ENCODE measurements at places on chromosomes 2 and 18.

DNA sequence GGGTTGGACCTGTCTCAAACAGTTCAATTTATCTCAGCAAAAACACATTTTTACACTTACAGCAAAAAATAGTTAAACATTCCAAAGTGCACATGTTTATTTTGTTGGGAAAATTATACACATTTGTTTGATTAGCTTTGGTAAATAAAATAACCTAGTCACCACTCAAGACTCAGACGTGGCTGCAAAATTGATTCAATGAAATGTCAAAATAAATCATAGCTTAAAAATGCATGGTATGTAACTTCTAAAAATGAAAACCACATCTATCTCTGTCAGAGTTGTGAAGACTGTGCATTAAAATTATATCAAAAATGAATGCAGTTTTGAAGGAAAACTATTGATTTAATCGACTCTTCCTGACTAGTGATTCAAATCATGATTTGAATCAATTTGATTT is 56.7 kb downstream of the GALNT14 start:
- no peak for DNase-seq

DNA sequence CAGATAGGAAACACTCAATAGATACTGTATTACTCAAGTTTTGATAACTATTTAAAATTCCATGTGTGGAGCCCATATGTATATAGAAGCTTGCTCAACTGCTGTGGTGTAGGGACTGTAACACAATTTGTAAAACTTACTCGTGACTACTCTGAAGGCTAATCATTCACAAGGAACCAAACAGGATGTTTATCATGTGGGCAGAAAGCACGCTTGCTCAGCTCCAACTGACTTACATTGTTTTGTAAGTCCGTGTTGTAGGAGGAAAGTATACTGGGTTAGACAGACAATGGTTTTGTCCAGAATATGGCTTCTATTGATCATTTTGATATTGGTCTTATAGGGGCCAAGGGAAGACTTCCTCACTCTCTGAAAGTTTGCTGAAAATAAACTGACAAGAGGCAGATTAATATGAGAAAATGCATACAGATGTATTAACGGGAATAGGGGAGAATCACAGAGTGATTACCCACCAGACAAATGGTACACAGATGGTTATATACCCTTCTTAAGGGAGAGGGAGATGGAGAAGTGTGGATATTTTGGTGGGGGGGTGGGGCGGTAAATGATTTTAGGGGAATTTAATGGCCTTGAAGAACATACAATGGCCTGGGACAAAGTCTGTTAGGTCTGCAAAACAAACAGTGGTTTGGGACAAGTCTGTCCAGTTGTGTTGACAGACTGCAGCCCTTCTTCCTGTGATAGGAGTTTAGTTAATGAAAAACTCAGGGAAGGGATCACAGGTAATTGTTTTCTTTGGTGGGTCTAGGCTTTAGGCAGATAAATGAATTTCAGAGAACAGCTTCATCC is 259.3 kb upstream of the SP5 start:
- DNase-seq, result no peak

DNA sequence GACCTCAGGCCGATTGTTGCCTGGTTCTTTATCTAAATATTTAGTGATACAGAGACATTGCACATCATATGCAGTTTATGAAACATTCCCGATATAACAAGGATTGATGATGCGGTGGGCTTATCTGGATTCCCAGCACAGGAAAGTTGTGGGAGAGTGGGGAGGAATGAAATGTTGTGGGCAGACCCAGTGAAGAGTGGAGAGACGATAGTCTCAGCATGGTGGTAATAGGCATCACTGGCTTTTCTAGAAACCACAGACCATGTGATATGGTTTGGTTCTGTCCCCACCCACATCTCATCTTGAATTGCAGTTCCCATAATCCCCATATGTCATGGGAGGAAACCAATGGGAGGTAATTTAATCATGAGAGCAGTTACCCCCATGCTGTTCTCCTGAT is 34.8 kb upstream of the RND3 start:
- no peak for DNase-seq

GRCh38 chr2:231470246-231470900 is 6.1 kb upstream of the NCL start:
- DNase-seq, result no peak

- no peak for DNase-seq
Measured at GRCh38 chr18:7272311-7273049, 41.6 kb downstream of the LRRC30 start.

- DNase-seq, result no peak
Measured at GRCh38 chr2:20584399-20585358, 66.2 kb downstream of the HS1BP3 start.

GRCh38 chr2:65620524-65620923 is 188.1 kb upstream of the SPRED2 start:
- no peak for DNase-seq

GRCh38 chr2:98822301-98823164 is 91.6 kb upstream of the MGAT4A start:
- DNase-seq, result peak; percentile 32

DNA sequence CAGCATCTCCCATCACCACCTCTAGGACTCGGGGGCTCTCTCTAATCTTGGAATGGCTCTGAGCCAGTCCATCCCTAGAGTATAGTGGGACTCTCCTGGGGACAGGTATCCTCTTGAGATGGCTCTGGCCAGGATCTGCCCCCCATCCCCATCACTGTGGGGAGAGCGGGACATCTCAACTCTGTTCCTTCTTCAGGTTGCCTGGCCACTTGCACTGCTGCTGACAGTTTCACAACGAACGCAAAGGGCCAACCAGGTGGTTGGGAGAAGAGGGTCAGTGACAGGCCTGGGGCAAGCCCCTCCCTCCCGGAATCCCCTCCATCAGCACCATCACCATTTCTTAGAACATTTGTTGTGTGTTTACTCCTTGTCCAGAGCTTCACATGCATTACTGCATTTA is 62.6 kb downstream of the CIB4 start:
- DNase-seq, result no peak

GRCh38 chr2:26144031-26144430 is 28.9 kb upstream of the GAREM2 start:
- no peak for DNase-seq

DNA sequence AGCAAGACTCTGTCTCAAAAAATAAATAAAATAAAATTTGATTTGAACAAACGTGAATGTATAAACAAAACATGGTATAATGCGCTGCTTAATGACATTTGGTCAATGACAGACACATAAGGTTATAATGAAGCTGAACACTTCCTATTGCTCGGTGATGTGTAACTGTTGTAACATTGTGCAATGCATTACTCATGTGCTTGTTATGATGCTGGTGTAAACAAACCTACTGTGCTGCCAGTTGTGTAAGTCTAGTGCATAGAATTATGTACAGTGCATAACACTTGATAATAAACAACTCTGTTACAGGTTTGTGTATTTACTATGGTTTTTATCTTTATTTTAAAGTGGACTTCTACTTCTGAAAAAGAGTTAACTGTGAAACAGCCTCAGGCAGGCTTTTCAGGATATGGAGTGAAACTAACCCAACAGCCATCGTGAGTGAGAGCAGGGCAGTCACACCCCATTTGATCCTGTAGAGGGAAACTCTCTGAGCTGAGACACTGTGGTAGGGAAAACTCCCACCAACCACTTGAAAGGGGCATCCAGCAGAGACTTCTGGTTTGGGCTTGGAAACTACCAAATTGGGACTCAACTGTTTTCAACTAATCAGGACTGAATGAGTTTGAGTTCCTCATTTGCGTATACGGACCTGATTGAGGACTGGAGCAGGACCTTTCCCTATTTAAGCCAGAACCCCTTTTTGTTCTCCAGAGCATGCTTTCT is 8.7 kb upstream of the RPRD1A start:
- no peak for DNase-seq

DNA sequence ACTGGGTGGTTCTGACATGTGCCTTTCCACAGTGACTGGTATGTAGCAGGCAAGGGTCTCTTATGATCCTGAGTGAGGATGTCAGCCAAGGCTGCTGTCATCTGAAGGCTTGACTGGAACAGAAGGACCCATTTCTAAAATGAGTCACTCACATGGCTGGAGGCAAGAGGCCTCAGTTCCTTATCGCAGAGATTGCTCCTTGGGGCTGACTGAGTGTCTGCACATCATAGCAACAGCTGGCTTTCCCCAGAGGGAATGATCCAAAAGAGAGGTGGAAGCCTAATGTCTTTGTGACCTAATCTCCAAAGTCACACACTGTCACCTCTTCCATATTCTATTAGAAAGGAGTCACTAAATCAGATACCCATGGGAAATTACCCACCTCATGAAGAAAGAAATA is 114.0 kb downstream of the NEDD4L start:
- no peak for DNase-seq

DNA sequence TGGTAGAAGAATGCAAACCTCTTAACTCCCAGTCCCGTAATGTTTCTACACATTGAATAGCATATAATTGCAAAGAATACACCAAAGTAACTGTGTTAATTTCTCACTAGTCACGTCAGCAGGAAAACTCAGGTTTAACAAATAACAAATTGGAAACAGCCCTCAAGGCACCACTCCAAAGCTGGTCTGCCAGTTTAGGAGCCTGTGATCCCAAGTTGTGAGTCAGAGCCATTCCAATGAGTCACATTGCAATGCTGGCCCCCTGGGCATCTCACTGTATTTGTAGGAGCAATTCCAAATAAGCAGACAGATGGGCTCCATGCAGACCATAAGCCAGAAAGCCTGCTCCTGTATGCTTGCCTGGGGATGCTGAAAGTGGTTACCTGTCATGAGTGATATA is 143.2 kb upstream of the SETBP1 start:
- DNase-seq, result no peak

DNA sequence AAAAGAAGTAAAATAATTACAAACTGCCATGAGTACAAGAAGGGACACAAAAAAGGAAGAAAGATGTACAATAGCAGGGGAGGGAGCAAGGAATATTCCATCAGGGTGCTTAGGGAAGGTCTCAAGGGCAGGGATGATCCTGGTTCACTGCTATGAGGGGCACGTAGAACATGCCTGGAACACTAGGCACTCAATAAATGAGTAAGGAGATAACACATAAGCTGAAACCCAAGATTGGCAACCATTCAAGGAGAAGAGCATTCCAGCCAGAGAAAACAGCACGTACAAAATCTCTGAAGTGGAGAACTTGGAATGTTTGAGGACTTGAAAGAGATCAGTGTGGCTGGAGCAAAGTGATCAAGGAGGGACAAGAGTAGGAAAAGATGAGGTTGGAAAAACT is 103.2 kb downstream of the FAM161A start:
- no peak for DNase-seq

DNA sequence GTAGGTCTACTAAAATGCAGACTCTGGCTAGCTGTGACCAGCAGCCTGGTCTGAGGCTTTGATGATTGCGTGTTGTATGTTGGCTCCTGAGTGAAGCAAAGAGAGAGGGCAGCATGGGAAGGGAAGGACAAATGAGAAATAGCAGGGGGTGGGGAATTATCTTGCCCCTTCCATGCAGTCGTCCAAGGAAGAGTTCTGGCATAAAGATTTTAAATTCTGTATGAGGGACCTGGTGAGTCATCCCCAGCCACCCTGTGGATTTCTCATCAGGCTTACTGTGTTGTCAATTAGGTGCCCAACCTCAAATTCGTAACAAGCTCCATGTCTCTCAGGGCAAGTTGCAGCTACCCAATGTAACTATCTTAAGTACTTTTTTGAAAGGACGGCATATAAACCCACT is 72.1 kb upstream of the NOSTRIN start:
- no peak for DNase-seq

GRCh38 chr2:68303033-68303901 is 16.5 kb downstream of the CNRIP1 start:
- no peak for DNase-seq
